ENCODE measurements at places on chromosomes 2 and 18.
A peak's percentile ranks its signal among the peaks of the same experiment; 100 is the strongest.

DNA sequence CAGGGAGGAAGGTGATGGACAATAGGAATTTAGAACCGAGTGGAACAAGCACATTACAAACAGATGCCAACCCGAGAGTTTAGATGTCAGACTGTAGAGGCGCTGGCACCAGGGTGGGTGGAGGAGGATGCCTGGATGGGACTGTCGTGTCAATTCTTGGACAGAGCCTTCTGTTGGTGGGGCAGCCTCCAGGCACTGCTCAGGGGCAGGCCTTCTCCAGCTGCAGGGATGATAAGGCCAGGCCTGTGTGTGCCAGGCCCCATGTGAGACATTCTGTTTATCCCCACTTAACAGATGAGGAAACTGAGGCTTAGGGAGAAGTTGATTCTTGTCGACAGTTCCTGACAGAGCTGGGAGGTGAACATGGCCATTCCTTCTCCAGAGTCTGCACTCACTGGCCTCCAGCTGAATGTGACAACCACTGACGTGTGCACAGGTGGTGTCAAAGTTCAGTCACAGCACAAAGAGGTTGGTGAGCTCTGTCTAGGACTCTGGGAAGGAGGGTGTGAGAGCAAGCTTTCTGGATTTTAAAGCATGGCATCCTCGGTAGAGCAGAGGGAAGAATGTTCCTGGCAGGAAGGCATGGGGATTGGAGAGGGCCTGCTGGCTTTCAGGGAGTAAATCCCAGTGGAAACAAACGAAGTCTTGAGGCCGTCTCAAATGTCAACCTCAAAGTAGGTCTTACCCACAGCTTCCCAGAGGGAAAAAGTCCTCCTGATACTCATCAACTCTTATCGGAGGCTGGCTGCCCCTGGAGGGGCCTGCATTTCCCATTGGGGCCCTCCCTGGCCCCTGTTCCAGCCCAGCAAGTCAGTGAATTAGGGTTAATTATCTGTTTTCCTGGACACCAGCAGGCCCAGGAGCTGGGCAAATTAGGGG is 52.4 kb downstream of the GLI2 start:
- DNase-seq, result no peak

DNA sequence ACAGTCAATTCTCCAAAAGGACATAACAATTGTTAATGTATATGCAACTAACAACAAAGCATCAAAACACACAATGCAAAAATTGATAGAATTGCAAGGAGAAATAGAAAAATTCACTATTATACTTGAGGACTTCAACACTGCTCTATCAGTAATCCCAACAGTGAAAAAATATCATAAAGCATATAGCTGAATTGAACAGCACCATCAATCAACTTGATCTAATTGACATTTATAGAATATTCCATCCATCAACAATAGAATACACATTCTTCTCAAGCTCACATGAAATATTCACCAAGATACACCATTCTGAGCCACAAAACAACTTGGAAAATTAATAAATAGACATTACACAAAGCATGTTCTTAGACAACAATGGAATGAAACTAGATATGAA is 60.1 kb upstream of the ASXL3 start:
- DNase-seq, result no peak

DNA sequence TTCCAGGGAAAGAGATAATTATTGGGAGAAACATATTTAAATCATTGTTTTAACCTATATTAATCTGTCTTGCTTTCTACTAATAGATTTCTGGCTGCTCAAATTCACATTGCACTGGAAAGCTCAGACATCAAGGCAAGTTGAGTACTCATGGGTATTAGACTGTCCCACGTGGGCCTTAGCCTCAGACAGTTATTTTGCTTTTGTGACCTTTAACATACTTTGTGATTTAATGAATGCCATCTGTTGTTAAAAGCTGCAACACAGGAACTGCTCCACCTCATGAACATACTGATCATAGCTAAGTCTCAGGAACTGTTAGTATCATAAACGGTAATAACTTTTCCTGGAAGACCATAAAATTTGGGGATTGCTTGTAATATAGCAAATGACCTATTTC is 2.7 kb upstream of the LCT start:
- no peak for DNase-seq

DNA sequence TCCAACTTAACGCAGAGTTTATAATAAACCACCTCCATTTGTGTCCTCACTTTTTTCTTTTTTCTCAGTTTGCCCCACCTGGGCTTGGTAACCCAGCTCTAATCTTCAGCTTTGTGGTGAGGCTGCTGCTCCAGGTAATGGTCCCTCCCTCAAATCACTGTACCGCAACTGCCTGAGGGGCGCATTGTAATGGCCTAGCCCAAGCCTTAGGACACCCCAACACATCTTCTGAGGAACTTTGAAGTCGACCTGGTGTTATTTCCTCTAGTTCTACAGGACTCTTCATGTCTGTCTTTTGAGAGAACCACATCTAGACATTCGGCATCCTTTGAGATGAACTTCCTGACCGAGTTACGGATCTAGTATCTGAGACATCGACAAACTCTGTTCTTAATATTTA is 99.7 kb downstream of the PLEKHM3 start:
- no peak for DNase-seq

DNA sequence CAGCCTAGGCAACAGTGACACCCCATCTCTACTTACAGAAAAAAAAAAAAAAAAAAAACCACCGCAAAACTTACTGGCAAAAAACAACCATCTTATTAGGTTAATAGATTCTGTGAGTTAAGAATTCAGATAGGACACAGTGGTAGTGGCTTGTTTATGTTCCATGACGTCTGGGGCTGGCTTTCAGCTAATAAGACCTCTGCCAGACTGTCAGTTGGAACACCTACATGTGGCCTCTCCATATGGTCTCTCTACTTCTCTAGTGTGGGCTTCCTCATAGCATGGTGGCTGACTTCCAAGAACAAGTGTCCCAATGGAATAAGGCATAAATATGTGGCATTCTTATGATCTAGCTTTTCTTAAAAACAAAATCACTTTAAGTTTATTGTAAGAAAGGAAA is 94.0 kb upstream of the OTX1 start:
- DNase-seq, result no peak

DNA sequence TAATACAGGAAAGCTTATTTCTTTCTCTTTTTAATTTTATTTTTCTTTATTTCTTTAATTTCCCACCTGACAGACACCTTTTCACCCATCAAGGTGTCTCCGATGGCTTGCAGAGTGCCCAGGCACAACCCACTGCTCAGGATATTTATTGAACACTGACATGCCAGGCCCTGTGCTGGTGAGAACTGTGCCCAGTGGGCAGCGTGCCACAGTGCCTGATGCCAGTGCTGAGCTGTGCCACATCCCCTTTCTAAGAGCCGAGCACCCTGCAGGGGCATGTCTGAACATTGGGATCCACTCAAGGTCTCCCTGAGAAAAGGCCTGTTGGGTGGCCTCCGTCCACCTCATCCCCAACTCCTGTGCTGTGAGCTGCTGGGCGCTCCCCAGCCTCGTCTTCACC is 158.6 kb upstream of the RAB6C start:
- no peak for DNase-seq

GRCh38 chr2:96887493-96888012 is 17.7 kb upstream of the SEMA4C start:
- no peak for DNase-seq

DNA sequence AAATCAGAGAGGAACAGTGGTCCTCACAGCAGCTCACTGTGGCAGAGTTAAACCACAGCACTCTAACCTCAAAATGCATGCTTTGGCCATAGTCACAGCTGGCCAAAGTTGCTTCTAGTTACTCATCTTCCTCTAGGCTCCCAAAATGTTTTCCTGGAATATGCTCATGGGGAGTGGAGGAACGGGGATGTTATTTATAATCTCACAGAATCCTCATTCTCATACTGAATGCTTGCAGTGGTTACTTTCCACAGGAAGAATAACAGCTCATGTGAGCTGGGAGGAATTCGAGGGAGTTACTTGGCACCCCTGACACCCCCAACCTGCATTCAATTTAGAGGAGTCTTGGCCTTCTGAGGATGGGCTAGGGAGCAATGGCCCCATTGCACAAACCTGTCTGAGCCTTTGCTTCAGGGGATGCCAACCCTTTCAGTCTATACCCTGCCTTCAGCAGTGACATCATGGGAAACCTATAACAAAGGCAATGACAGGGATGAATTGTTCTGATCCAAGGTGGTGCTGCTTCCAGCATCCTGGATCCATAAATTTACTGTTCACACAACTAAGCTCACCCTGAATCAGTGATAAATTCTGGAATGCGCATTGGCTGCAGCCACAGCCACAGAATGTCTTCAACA is 22.4 kb upstream of the CCBE1 start:
- no peak for DNase-seq

- no peak for DNase-seq
Measured at GRCh38 chr2:33289961-33290360, 186.5 kb upstream of the RASGRP3 start.

DNA sequence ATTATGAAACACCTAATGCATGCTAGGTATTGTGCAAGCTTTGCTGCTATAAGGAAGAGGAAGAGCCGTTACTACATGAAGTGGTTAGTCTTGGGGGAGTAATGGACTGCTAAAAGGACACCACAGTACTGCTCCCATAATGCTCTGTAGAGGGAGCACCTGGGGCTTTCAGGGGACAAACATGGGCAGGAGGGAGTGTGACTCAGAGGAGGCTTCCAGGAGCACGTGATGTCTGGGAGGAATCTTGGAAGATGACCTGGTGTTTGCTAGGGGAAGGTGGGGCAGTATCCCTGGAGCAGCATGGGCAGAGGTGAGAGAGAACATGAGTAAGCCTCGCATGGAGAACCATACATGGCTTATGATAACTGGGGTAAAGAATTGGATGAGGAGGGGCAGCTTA is 18.8 kb downstream of the MAPK4 start:
- no peak for DNase-seq

DNA sequence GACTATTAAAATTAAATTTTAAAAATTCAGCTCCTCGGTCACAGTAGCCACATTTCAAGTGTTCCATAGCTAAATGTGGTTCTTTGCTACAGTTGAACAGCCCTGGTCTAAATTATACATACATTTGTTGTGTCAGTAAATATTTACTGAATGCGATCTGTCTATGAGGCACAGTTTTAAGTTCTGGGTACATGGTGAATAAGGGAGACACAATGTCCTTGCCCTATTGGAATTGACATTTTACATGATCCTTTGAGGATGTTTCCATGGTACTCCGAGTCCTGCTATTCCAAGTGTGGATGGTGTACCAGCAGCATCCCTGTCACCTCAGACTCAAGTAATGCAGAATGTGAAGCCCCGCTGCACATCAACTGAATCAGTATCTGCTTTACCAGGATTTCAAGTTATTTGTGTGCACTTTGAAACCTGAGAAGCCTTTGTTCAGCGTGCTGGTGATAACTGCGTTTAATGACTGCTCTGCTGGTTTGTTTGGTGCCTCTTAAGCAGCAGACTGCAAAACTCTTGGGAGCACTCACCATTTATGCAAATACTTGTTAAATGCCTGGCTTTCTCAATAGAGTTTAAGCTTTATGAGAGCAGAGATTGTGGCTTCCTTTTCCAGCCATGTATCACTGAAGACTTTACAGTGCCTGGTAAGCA is 1.5 kb downstream of the GALNT1 start:
- DNase-seq, result peak; percentile 21

DNA sequence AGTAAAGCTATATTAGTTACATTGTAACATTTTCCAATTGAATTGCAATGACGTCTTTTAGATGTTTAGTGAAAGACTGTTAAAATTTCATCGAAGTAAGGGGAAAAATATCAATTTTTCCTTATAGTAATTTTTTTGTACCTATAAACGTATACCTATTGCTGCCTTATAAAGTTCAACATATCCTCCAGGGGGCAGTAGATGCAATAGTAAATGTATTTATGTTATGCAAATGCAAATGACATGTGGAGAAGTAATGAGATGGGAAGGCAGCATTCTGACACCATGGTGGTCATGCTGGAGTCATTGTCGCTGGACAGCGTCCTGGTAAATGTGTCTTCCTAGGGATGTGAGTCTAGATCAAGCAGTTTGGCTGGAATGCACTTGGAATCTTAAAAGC is 38.7 kb downstream of the MSTN start:
- peak; percentile 7 for DNase-seq

DNA sequence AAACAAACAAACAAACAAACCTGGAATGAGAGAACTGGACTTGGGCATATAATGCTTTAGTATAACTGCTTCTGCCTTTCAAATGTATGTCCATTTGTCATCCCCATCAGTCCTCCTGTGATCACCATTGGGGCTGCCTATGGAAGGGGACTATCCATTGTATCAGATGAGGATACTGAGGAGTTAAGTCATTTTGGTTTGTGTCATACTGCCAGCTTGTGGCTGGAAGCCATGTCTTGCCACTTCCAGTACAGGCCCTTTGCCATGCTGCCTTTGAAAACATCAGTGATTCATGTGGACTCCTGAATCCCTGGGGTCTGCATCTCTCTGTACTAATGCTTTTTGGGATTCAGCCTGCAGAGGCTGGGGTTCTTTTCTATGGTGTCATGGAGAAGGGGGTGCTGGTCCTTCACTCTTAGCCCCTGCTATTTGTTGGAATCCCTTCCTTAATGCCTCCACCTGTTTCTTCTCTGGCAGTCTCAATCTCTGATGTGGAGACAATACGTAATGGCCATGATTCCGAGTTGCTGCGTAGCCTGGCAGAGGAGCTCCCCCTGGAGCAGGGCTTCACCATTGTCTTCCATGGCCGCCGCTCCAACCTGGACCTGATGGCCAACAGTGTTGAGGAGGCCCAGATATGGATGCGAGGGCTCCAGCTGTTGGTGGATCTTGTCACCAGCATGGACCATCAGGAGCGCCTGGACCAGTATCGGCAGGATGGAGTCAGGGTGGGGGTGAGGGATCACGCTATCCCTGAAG is 10.6 kb downstream of the PLCD4 start:
- no peak for DNase-seq

GRCh38 chr2:45839508-45840251 is 188.2 kb downstream of the PRKCE start:
- DNase-seq, result no peak

GRCh38 chr18:9475643-9476591 is 604 bp downstream of the RALBP1 start:
- peak; percentile 40 for DNase-seq

DNA sequence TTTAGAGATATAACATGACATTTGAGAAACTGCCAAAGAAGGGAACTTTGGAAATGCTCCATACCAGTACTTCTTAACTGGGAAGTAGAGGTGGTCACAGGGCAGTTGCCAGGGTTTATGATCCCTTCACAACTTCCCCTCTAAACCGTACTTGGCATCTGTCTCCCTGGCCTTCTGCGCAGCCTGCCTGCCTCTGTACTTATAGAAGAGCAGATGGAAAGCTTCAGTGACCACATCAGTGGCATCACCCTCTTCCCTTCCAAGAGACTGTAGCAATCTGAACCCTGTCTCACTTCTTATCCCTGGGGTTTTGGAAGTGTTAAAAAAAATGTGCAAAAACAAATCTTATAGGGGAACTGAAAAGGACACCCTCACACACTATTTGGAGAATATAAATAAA is 64.1 kb downstream of the EIF2AK3 start:
- DNase-seq, result no peak

- DNase-seq, result no peak
Measured at GRCh38 chr2:61439241-61440002, 31.5 kb downstream of the USP34 start.

DNA sequence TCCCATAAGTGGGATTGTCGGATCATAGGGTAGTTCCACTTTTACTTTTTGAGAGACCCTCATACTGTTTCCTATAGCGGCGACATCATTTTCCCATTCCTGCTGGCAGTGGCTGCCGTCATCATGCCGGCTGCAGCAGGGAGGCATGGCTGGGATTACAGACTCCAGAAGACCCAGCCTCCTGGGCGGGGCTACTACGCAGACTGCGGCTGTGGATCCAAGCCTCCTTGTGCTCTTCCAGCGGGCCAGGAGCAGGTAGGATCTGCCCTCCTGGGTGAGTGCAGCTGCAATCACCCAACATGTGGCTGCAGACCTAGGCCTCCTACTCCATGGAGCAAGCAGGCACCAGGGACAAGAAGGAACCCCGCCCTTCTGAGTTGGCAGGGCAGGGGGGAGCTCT is 359.2 kb downstream of the GALR1 start:
- DNase-seq, result no peak

All from renal cortex interstitium (tissue), 15 donors.